Sigmoid colon (tissue), 7 donors: ENCODE measurements at places on chromosomes 12 and 14. TPM values are rescaled to one million over a fixed set of nuclear protein-coding genes. Genes with fewer than 3 reads are reported as not detected.

- no peaks in the 10 kb centered on the region for H3K36me3 ChIP-seq
- H3K27ac ChIP-seq: no peak overlapping the region
- DNase-seq: no peak
Observed at GRCh38 chr14:84403585-84403984, 1126.4 kb upstream of the FLRT2 start.

- H3K27me3 ChIP-seq: no peaks in the 10 kb centered on the region
- H3K36me3 ChIP-seq: no peaks in the 10 kb centered on the region
- no peak overlapping the region for H3K4me3 ChIP-seq
Observed at GRCh38 chr12:20120403-20120725, 248.0 kb upstream of the PDE3A start.

DNA sequence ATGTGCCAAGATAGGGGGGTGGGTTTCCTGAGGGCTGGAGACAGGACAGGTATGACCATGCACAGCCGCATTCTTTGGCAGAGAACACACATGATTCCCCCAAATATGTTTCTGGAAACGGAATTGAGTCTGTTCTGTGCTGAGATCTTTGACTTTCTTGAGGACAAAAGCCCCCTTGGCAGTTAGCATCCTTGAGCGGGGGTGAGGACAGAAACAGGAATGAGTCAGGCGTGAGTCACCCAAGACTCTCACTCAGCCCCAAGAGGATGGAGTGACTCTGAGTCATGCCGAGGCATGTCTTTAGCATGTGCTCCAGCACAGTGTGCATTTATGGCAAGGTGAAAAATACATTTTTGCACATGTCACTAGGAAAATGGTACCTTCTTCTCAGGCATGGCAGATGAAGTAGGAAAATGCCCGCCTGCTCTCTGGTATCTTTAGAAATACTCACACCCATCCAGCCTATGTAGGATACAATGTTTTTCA is 52.1 kb downstream of the DAD1 start:
- peak; percentile 86 for DNase-seq
- no peaks in the 10 kb centered on the region for H3K36me3 ChIP-seq
- no peaks in the 10 kb centered on the region for H3K4me1 ChIP-seq
- no peaks in the 10 kb centered on the region for H3K27me3 ChIP-seq

DNA sequence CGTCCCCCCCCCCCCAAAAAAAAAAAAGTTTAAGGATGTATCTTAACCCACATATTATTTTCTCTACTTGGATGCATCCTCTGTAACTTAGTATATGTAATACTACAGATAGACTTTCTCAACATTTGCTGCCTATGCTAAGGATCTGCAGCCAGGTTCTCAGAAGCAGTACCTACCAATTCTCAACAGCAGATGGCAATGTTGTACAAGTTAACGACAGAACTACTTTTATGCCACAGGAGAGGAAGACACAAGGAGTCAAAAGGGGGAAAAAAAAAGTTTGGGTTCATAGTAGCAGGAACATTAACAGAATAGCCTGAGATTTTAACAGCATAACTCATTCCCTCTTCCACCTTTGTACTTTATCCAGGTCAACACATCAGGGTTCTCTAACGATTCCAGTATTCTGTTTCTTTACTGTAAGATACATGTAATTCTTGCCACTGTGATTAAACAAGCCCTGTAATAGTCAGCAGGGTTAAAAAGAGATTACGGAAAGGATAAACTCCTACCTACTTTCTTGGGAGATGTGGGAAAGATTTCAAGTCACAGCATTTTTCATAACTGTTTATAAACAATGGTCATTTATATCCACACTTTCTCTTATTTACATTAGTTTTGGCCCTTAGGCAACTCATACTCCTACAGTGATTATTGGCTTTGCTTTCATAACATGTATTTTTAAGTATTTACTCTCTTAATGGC is 5.7 kb upstream of the NEK9 start:
- H3K36me3 ChIP-seq: peaks cover 39% of the 10 kb centered on the region
- no peak for DNase-seq
- no peaks in the 10 kb centered on the region for H3K27me3 ChIP-seq
- H3K4me1 ChIP-seq: peaks cover 16% of the 10 kb centered on the region

- DNase-seq: no peak
- H3K4me1 ChIP-seq: no peaks in the 10 kb centered on the region
- H3K36me3 ChIP-seq: no peaks in the 10 kb centered on the region
- H3K27me3 ChIP-seq: no peaks in the 10 kb centered on the region
- H3K4me3 ChIP-seq: no peak overlapping the region
Observed at GRCh38 chr14:89095036-89095435, 270.6 kb downstream of the TTC8 start.

GRCh38 chr14:55721353-55721752 is 141.3 kb downstream of the KTN1 start:
- no peaks in the 10 kb centered on the region for H3K4me1 ChIP-seq
- DNase-seq: no peak
- no peak overlapping the region for H3K27ac ChIP-seq
- H3K27me3 ChIP-seq: no peaks in the 10 kb centered on the region
- no peaks in the 10 kb centered on the region for H3K36me3 ChIP-seq
- no peak overlapping the region for H3K4me3 ChIP-seq

DNA sequence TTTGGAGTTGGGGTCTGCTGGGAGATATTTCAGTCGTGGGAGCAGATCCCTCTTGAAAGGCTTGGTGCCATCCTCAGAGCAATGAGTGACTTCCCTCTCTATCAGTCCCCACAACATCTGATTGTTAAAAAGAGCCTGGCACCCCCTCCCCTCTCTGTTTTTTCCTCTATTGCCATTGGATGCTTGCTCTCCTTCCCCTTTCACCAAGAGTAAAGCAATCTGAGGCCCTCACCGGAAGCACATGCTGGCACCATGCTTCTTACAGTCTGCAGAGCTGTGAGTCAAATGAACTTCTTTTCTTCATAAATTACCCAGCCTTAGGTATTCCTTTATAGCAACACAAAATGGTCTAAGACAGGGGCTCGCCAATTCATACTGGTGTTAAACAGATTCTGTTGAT is 99.1 kb upstream of the CCND2 start:
- no peaks in the 10 kb centered on the region for H3K27me3 ChIP-seq
- no peak for DNase-seq
- H3K4me3 ChIP-seq: no peak overlapping the region
- no peaks in the 10 kb centered on the region for H3K36me3 ChIP-seq

GRCh38 chr12:57744194-57744776 is 554 bp upstream of the TSPAN31 start:
- peaks cover 2% of the 10 kb centered on the region for H3K27me3 ChIP-seq
- peaks cover 14% of the 10 kb centered on the region for H3K36me3 ChIP-seq
- peak overlapping the region; percentile 99 for H3K27ac ChIP-seq
- peak; percentile 93 for DNase-seq
- H3K4me1 ChIP-seq: peaks cover 13% of the 10 kb centered on the region

DNA sequence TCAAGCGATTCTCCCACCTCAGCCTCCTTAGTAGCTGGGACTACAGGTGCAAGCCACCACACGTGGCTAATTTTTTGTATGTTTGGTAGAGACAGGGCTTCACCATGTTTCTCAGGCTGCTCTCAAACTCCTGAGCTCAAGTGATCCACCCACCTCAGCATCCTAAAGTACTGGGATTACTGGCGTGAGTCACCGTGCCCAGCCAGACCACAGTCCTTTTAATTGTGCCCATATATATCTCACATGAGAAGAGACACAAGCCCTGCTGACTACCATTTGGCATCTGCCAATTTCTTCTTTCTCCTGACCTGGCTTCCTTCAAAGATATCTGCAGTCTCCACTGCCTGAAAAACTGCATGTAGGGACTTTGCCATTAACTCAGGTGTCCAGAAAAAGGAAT is 142.5 kb downstream of the DPY19L2 start:
- no peak for DNase-seq
- no peaks in the 10 kb centered on the region for H3K4me1 ChIP-seq
- H3K27me3 ChIP-seq: no peaks in the 10 kb centered on the region
- no peak overlapping the region for H3K4me3 ChIP-seq
- no peak overlapping the region for H3K27ac ChIP-seq

GRCh38 chr14:99660006-99660566 is 15.2 kb downstream of the HHIPL1 start:
- no peak for DNase-seq
- H3K4me1 ChIP-seq: peaks cover 8% of the 10 kb centered on the region
- no peak overlapping the region for H3K4me3 ChIP-seq
- no peaks in the 10 kb centered on the region for H3K36me3 ChIP-seq

DNA sequence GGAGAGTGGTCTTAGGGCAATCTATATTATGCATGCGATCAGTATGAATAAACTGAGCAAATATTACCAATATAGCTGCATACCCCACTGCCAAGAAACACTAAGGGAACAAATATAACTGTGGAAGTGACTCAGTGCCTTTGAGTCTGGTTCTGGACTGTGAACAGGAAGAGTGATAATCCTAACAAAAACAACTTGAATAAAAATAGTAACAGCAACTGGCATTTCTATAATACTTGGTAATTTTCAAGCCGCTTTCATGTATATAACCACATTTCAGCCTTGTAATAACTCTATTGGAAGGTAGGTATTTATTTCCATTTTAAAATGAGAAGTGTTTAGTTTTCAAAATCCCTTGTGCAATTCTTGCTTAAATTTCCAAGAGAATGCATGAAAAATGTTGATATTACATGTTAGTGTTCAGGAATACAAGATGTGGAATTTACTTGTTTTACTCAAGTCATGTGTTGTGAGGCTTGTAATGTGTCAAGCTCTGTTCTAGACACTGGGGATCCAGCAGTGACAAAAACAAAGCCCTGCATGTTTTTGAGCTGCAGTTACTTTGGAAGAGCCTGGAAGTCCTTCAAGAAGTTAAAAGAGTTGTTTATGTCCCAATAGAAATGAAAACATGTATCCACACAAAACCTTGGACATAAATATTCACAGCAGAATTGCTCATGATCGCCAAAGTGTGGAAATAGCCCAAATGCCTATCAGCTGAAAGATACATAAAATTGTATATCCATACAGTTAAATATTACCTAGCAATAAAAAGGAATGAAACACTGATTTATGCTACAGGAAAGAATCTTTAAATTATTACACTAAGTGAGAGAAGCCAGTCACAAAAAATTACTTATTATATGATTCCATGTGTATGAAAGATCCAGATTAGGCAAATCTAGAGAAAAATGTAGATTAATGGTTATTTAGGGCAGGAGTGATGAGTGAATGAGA is 338.1 kb upstream of the TMEM132C start:
- DNase-seq: no peak
- peaks cover 24% of the 10 kb centered on the region for H3K4me1 ChIP-seq
- no peak overlapping the region for H3K27ac ChIP-seq
- H3K36me3 ChIP-seq: no peaks in the 10 kb centered on the region
- no peak overlapping the region for H3K4me3 ChIP-seq

DNA sequence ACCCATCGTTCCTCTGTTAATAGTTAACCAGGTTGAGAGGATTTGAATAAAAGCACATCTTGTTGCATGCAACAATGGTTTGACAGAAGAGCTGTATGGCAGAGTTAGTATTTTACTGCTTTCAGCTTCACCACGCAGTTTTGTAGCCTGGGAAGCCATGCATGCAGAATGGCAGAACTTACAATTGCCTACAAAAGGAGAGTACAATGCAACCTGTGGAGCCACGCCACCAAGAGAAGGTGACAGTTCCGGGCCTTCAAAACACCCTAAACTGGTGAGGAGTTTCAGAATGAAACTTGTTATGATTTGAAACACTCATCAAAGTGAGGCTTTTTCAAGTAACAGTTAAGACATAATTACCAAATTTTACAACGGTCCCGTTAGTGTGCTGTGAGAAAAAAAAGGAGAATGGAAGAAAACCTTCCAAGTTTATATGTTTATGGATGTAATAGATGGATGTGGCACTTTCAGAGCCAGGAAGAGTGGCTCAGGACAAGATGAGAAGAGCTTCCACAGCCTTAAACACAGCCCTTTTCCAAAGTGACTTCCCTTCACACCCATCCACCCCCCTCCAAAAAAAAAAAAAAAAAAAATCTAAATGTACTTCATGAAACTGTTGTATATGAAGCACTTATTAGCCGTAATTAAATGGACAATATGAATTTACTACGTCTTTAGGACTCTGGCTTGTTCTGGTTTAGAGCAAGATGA is 158.7 kb downstream of the EGLN3 start:
- H3K4me3 ChIP-seq: peak overlapping the region; percentile 40
- no peak overlapping the region for H3K27ac ChIP-seq
- H3K27me3 ChIP-seq: no peaks in the 10 kb centered on the region
- peaks cover 15% of the 10 kb centered on the region for H3K4me1 ChIP-seq

GRCh38 chr12:45326358-45326975 is 110.6 kb downstream of the ANO6 start:
- peaks cover 20% of the 10 kb centered on the region for H3K4me1 ChIP-seq
- H3K27ac ChIP-seq: no peak overlapping the region
- H3K27me3 ChIP-seq: no peaks in the 10 kb centered on the region
- no peaks in the 10 kb centered on the region for H3K36me3 ChIP-seq
- DNase-seq: no peak

GRCh38 chr14:69107407-69108003 is 45.4 kb downstream of the DCAF5 start:
- no peak for DNase-seq
- H3K36me3 ChIP-seq: no peaks in the 10 kb centered on the region
- H3K4me3 ChIP-seq: no peak overlapping the region
- H3K27ac ChIP-seq: peak overlapping the region; percentile 27

DNA sequence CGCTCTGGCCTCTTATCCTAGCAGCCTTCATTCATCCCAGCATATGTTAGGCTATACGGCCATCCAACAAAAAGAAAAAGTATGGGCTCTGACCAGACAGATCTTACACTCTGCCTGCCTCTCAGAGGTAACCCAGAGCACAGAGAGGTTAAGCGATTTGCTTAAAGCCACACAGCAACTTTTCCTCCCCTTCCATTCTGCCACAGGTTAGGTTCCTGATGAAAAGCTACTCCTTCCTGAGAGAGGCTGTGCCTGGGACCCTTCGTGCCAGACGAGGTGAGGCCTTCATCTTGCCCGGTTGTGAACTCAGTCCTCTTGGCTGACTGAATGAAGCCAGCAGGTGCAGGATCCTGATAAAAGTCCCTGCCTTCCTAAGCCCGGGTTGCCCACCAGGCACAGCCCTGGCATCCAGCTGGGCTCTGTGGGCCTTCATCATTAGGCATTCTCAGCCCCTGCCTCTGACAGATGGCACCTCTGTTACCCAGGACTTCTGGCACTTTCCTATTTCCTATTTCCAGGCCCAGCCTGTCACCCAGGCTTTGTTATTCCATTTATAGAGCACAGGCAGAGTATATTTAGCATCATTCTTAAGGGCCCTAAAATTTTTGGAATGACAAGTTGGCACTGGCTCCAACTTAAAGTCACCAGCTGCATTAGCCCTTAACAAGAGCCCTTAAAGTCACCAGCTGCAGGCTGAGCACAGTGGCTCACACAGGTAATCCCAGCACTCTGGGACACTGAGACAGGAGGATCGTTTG is 12.8 kb downstream of the SOAT2 start:
- H3K4me1 ChIP-seq: peaks cover 6% of the 10 kb centered on the region
- H3K27ac ChIP-seq: no peak overlapping the region
- H3K4me3 ChIP-seq: no peak overlapping the region
- H3K27me3 ChIP-seq: no peaks in the 10 kb centered on the region

GRCh38 chr12:76080729-76081415 is 3.6 kb downstream of the NAP1L1 start:
- H3K27ac ChIP-seq: no peak overlapping the region
- no peaks in the 10 kb centered on the region for H3K36me3 ChIP-seq
- H3K27me3 ChIP-seq: no peaks in the 10 kb centered on the region
- no peak for DNase-seq
- no peak overlapping the region for H3K4me3 ChIP-seq
- H3K4me1 ChIP-seq: no peaks in the 10 kb centered on the region

The IAPP gene
- total RNA-seq: not detected

The BEGAIN gene
- total RNA-seq: 0.49 TPM
